ENCODE measurements at places on chromosomes 13 and 19. TPM values are rescaled to one million over a fixed set of nuclear protein-coding genes. Genes with fewer than 3 reads are reported as not detected.

DNA sequence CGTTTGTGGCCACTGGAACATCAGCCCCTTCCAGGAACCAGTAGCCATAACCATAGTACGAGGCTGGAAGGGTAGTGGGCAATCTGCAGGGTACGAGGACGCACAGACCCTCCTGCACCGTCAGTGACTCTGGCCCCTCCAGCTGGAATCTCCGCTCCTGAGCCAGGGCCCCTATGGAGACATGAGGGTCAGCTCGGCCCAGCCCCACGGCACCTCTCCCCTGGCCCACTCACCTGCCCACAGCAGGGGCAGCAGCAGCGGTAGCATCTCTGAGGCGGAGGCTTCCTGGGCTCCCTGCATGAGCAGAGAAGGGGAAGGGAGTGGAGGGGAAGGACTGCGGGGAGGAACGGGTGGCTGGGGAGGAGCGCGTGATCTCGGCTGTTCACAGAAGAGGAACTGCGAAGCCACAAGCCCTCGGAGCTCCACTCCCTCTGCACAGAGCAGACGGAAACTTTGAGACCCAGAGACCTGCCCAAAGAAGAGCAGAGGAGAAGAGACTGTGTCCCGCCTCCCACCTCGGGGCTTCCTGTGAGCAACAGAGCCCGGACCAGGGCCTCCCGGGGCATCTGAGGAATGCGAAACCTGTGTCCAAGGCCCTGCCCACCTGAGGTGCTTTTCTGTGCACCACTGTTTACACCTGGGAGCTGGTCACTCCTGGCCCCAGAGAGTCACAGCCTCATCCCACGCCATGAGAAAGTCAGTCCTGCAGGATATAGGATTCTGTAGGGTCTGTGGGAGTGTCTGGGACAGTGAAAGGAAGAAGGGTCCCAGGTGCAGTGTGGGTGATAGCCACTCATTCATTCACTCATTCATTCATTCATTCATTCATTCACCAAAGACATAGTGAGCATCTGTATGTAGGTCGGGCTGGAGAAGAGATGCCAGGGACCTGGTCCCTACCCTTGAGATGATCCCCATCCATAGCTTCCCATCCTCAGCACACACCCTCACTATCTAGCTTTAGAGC, at the start of gene SIGLEC6:
Gene SIGLEC6, minus strand, starts transcription at position 322 of the 967 bp plus-strand sequence. Its CDS starts 22 bp downstream, at position 300.
- no peak within 1 kb of the TSS for H3K27ac ChIP-seq
- H3K27me3 ChIP-seq, result no peaks in the 10 kb centered on the region
- no peaks in the 10 kb centered on the region for H3K4me1 ChIP-seq
- no peak for DNase-seq
- no peaks in the 10 kb centered on the region for H3K36me3 ChIP-seq

DNA sequence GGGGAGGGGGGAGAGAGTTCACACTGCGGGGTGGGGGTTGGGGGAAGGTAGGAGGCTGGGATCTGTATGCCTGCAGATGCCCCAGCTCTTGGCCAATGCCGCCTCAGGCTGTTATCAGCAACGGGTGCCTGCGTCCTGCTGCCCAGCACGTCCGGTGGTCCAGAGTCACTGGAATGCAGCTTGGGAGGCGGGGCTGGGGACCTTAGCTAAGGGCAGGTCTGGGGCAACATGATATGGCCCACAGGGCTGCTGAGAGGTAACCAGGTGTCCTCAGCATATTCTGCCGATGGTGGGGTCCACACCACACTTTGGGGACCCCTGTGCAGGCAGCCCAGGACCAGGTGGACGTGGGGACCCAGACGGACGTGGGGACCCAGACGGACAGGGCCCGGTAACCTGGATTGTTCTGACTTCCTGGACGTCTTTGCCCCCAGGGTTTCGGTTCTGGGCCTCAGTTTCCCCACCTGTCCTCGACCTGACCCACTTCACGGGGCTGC, 668 bp upstream of the ARHGAP45 start:
- no peak overlapping the region for H3K4me3 ChIP-seq
- no peak overlapping the region for H3K27ac ChIP-seq
- no peaks in the 10 kb centered on the region for H3K36me3 ChIP-seq
- peaks cover 50% of the 10 kb centered on the region for H3K27me3 ChIP-seq
- DNase-seq, result no peak

GRCh38 chr13:51222037-51222685, at the start of gene FAM124A:
Gene FAM124A (plus strand): TSS chr13:51222398. CDS start chr13:51222502, 104 bp downstream.
- H3K36me3 ChIP-seq, result no peaks in the 10 kb centered on the region
- peak within 1 kb of the TSS; percentile 58 for H3K27ac ChIP-seq
- peak; percentile 62 for DNase-seq
- no peaks in the 10 kb centered on the region for H3K27me3 ChIP-seq
- H3K4me3 ChIP-seq, result peak within 1 kb of the TSS; percentile 59

The NTF4 gene
- 0.64 TPM for total RNA-seq

DNA sequence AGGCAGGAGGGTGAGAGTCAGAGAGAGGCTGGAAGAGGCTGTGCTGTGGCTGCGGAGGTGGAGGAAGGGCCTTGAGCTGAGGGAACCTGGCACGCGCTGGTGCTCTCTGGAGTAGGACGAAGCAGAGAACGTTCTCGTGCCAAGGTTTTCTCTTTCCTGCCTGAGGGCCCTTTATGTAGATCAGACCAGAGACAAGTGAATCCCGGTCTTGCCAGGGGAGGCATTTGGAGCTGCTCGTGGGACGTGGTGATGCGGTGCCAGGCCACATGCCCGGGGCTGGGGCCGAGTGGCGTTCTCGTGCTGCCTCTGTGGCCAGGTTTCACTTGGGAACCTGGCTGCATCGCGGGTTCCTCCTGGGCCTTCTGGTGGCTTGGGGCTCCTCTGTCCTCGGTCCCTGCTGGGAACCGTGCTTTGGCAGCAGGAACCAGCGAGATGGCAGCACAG, 54.2 kb downstream of the KDM4B start:
- H3K4me1 ChIP-seq, result peaks cover 18% of the 10 kb centered on the region
- no peak overlapping the region for H3K4me3 ChIP-seq
- H3K27me3 ChIP-seq, result no peaks in the 10 kb centered on the region
- H3K36me3 ChIP-seq, result no peaks in the 10 kb centered on the region
- no peak overlapping the region for H3K27ac ChIP-seq
- no peak for DNase-seq

- DNase-seq, result peak; percentile 71
- H3K27ac ChIP-seq, result peak overlapping the region; percentile 97
- H3K4me3 ChIP-seq, result peak overlapping the region; percentile 87
- H3K27me3 ChIP-seq, result no peaks in the 10 kb centered on the region
- H3K36me3 ChIP-seq, result no peaks in the 10 kb centered on the region
- H3K4me1 ChIP-seq, result peaks cover 6% of the 10 kb centered on the region
Measured at GRCh38 chr19:42281827-42282762, 13.0 kb downstream of the CIC start.

DNA sequence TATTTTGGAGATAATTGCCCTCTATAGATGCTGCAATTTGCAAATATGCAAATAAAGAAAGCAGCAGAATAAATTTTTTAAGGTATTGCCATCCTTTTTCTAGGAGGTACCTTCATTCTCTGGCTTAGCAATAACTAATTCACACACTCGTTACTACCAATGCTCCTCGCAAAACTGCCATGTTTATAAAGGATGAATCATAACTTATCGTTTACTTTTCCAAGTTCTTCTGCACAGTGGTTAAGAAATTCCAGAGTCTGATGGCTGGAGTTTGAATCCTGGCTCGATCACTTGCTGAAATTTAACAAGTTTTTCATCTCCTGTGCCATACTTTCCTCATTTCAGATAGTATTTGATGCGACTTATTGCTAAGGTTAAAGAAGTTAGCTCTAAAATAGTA, 708.6 kb upstream of the KLHL1 start:
- H3K27me3 ChIP-seq, result no peaks in the 10 kb centered on the region
- H3K4me3 ChIP-seq, result no peak overlapping the region
- no peaks in the 10 kb centered on the region for H3K36me3 ChIP-seq
- DNase-seq, result no peak
- no peaks in the 10 kb centered on the region for H3K4me1 ChIP-seq

The ZNF723 gene
- total RNA-seq, result not detected

- H3K36me3 ChIP-seq, result no peaks in the 10 kb centered on the region
- H3K4me3 ChIP-seq, result no peak overlapping the region
- peak; percentile 60 for DNase-seq
Measured at GRCh38 chr19:38142176-38143035, 81.6 kb downstream of the DPF1 start.

GRCh38 chr13:65159803-65160202, 2070.3 kb downstream of the PCDH9 start:
- DNase-seq, result no peak
- no peak overlapping the region for H3K4me3 ChIP-seq
- H3K4me1 ChIP-seq, result no peaks in the 10 kb centered on the region
- H3K27me3 ChIP-seq, result no peaks in the 10 kb centered on the region
- no peak overlapping the region for H3K27ac ChIP-seq

The KLK8 gene
- total RNA-seq, result 4.8 TPM

DNA sequence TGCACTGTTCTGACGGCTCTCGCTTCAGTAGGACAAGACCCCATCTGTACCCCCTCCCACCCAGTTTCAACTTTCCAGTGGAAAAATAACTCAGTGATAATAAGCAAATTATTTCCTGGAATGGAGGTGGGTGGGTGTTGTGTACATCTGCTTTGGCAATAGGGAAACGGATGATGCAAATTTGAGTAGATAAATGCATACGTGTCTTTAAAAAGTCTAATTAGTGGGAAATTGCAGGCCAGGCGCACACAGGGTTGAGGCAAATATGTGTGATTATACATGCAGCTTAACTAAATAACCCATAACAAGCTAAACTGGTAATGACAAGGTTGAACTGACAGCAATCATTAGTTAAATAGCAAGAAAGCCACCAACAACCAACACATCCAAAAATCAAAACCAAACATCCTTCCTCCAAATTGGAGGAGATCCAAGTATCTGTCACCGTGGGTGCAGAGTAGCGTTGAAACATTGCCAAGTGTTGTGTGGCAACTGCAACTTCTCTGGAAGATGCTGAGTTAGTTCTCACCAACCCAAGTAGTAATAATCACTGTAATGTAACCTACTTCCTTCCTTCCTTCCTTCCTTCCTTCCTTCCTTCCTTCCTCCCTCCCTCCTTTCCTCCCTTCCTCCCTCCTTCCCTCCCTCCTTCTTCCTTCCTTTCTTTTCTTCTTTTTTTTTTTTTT, 54.6 kb downstream of the TRPM4 start:
- H3K4me1 ChIP-seq, result no peaks in the 10 kb centered on the region
- H3K36me3 ChIP-seq, result no peaks in the 10 kb centered on the region
- no peaks in the 10 kb centered on the region for H3K27me3 ChIP-seq
- no peak for DNase-seq

The OR10H1 gene
- total RNA-seq, result not detected

The NXNL1 gene
- total RNA-seq, result not detected

- no peaks in the 10 kb centered on the region for H3K27me3 ChIP-seq
- H3K4me3 ChIP-seq, result no peak overlapping the region
- H3K36me3 ChIP-seq, result no peaks in the 10 kb centered on the region
- DNase-seq, result no peak
- H3K27ac ChIP-seq, result peak overlapping the region; percentile 83
Measured at GRCh38 chr13:110366733-110367132, 59.6 kb downstream of the COL4A2 start.

The ZNF99 gene
- total RNA-seq, result not detected

The PGLYRP2 gene
- total RNA-seq, result not detected

DNA sequence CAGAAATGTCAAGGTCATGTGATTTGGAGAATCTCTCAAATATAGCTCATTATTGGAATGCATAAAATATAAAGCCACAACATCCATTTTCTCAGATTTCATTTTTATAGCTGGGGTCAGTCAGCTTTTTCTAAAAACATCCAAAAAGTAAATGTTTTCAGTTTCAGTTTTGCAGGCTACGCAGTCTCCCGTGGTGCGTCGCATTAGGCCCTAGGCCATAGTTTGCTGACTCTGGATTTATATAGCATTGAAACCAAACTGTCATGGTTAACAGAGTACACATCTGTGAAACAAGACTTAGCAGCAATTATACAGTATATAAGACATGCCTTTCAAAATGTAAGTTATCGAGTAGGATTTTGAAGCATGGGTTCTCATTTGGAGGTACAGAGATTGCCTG, 140.0 kb downstream of the IRS2 start:
- no peaks in the 10 kb centered on the region for H3K27me3 ChIP-seq
- no peaks in the 10 kb centered on the region for H3K4me1 ChIP-seq
- H3K27ac ChIP-seq, result no peak overlapping the region
- no peak overlapping the region for H3K4me3 ChIP-seq
- H3K36me3 ChIP-seq, result no peaks in the 10 kb centered on the region
- no peak for DNase-seq

The PLPPR3 gene
- 3.4 TPM for total RNA-seq

DNA sequence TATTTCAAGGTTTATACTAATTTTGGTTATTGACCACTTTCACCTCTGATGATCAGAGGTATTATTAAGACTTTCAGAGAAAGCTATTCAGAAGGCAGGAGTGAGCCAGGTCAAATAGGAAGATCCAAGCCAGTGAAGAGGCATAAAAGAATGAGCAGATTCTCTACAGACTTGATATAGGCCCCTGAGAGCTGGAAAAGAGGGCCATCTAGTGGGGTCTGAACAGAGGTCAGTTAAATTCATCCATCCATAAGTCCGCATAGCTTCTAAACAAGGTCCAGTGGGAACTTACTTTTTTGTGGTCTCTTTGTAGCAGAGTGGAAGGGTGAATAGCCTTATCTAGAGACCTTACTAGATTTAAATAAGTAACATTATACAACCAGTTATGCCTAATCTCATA, 126.6 kb upstream of the UFM1 start:
- no peaks in the 10 kb centered on the region for H3K4me1 ChIP-seq
- no peak for DNase-seq
- no peak overlapping the region for H3K27ac ChIP-seq
- no peak overlapping the region for H3K4me3 ChIP-seq

- no peaks in the 10 kb centered on the region for H3K27me3 ChIP-seq
- DNase-seq, result no peak
- no peaks in the 10 kb centered on the region for H3K36me3 ChIP-seq
- H3K4me3 ChIP-seq, result no peak overlapping the region
- H3K4me1 ChIP-seq, result no peaks in the 10 kb centered on the region
- H3K27ac ChIP-seq, result no peak overlapping the region
Measured at GRCh38 chr13:110582421-110582954, 21.0 kb upstream of the RAB20 start.

GRCh38 chr19:40800339-40800996, 1.5 kb downstream of the EGLN2 start:
- H3K36me3 ChIP-seq, result no peaks in the 10 kb centered on the region
- peak overlapping the region; percentile 82 for H3K4me3 ChIP-seq
- no peak for DNase-seq
- H3K4me1 ChIP-seq, result peaks cover 5% of the 10 kb centered on the region
- H3K27ac ChIP-seq, result peak overlapping the region; percentile 94

DNA sequence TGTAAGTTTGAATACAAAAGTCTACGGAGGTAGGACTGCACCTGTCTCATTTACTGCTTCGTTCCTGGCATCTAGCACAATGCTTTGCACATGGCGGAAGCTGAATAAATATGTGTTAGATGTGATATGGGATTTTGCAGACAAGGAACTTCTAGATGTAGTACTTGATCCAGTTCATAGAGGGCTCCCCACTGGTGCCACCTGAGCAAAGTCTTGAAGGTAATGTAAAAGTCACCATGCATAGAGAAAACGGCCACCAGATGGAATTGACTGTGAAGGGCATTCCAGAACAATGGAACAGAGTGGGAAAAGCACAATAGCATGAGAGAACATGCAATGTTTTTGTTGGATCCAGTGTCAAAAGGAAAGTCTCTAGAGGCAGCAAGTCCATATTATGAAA, 209.3 kb downstream of the HS6ST3 start:
- H3K27me3 ChIP-seq, result no peaks in the 10 kb centered on the region
- no peaks in the 10 kb centered on the region for H3K4me1 ChIP-seq
- no peak for DNase-seq
